ENCODE measurements at places on chromosomes 5 and 9. TPM values are rescaled to one million over a fixed set of nuclear protein-coding genes. Genes with fewer than 3 reads are reported as not detected.

NR2F1 gene
- polyA plus RNA-seq = 0.94 TPM

PROB1 gene
- polyA plus RNA-seq = 1.0 TPM

OR13C8 gene
- polyA plus RNA-seq = 0.02 TPM

DNA sequence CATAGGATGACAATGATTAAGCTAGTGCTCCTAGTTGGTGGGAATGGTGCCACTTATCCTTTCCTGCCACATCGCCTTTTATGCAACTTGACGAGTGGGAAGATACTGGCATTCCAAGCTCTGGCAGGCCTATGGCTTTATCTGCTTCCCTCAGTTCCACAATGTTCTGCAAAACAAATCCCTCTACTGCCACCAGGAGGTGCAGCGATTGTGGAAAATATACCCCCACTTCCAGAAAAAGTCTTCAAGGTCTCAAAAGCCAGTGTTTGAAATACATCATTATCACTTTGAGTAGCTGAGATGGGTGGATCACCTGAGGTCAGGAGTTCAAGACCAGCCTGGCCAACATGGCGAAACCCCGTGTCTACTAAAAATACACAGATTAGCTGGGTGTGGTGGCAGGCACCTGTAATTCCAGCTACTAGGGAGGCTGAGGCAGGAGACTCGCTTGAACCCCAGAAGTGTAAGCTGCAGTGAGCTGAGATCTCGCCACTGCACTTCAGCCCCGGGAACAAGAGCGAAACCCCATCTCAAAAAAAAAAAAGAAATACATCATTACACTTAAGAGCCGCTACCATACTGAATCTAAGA, 3.4 kb downstream of the CLINT1 start:
- no peak overlapping the region for H3K27ac ChIP-seq
- H3K4me3 ChIP-seq = no peak overlapping the region
- H3K4me1 ChIP-seq = peaks cover 16% of the 10 kb centered on the region
- peaks cover 3% of the 10 kb centered on the region for H3K36me3 ChIP-seq
- H3K27me3 ChIP-seq = no peaks in the 10 kb centered on the region
- no peak for DNase-seq

GRCh38 chr5:160451281-160451680, 29.6 kb downstream of the PTTG1 start:
- no peaks in the 10 kb centered on the region for H3K36me3 ChIP-seq
- no peaks in the 10 kb centered on the region for H3K4me1 ChIP-seq
- H3K4me3 ChIP-seq = no peak overlapping the region
- H3K27ac ChIP-seq = no peak overlapping the region

GRCh38 chr9:27933210-27934025, 360.1 kb upstream of the C9orf72 start:
- H3K27me3 ChIP-seq = no peaks in the 10 kb centered on the region
- H3K36me3 ChIP-seq = no peaks in the 10 kb centered on the region
- no peak overlapping the region for H3K4me3 ChIP-seq
- H3K4me1 ChIP-seq = no peaks in the 10 kb centered on the region

DNA sequence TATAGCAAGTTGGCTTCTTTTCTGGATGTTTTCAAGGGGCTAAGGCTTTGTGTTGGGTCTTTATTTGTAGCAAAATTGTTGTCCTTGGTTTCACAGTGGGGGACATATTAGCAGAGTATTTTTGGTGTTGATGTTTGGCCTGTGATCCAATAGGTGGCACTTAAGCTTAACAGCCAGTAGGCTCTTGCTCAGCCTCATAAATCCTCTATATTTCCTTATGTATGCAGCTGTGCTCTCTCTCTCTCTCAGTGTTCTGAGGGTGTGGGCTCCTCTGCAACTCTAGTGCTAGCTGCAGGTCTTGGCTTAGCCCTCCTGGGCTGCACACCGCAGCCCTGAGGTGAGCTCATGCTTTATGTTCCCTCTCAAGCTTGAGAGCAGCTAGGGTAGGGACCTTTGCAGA, 195.0 kb upstream of the GHR start:
- H3K27ac ChIP-seq = no peak overlapping the region
- no peak for DNase-seq
- no peaks in the 10 kb centered on the region for H3K4me1 ChIP-seq
- no peaks in the 10 kb centered on the region for H3K27me3 ChIP-seq
